ENCODE measurements at places on chromosomes 3 and 15. TPM values are rescaled to one million over a fixed set of nuclear protein-coding genes. Genes with fewer than 3 reads are reported as not detected.

GRCh38 chr15:24956111-24956838 is 1.5 kb downstream of the SNRPN start:
- peak; percentile 79 for DNase-seq

DNA sequence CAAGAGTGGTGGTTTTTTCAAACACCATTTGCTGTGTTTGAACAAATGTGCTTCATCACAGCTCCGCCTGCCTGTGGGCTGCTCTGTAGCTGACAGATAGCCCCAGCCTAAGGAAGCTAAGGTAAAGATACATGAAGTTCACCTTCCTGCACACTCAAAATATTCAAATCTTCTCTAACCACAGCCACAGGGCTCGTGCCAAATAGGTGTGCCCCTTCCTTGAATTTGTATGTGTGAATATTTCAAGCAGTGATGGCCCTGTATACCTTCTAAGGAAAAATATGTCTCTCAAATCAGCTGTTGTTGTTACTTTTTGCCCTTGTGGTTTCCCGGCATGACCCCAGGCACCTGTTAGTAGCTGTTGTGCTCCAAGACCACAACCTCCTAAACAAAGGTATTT is 92.8 kb downstream of the CCNL1 start:
- DNase-seq = no peak

GRCh38 chr15:61275901-61276300 is 46.8 kb upstream of the RORA start:
- no peak for DNase-seq

DNA sequence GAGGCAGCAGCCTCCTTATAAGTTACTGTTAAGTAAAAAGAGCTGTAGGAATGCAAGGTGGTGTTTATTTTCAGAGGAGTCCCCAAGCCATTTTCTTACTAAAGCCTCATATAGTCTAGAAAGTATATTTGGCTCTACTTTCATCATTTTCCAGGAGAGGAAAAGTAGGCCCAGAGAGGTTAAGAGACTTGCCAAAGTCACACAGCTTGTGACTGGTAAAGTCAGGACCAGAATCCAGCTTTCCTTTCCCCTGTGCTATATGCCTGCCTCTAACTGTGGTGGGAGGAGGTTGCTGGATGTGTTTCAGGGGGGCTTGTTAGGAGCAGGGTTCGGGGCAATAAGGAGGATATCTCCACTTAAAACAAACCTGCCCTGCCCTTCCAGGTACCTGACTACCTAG is 7.2 kb upstream of the OGG1 start:
- DNase-seq = no peak

DNA sequence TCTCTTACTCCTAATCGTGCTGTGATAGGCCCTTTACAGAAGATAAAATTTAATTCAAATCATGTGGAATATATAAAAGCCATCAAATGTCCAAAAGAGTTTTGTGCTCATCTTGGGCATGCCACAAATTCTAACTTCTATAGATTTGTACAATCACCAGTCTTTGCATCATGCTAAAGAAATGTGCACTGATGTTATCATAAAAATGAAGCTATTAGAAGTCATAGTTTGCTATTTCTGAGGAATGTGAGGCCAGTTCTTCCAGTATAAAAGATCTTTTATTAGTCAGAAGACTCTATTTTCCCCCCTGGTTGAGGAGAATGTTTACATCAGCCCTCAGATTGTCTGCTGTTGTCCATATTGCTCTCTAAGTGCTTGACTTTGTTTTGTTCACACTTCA is 2.1 kb upstream of the ANXA2 start:
- no peak for DNase-seq

GRCh38 chr3:154657218-154657617 is 227.2 kb upstream of the GPR149 start:
- DNase-seq = no peak

DNA sequence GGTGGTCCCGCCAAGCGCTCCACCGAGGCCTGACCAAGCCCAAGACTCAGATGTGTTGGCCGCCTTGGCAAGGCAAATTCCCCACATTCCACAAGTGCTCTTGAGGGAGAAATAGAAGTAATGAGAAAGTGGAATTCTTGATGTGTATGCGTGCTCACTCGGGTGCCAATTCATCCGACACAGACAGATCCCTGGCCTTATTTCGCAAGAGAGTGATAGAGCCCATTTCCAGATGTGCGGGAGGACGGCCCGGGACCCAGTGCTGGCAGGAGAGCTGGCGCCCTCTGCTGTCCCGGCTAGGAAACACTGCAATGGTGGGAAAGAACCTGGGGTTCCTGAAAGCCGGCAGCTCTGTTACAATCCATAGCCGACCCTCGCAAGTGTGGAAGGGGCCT is 76.0 kb downstream of the HMG20A start:
- peak; percentile 90 for DNase-seq

GRCh38 chr3:173404156-173404555 is 6.6 kb downstream of the NLGN1 start:
- DNase-seq = no peak

GRCh38 chr3:195210266-195210973 is 60.5 kb downstream of the XXYLT1 start:
- DNase-seq = no peak

GRCh38 chr3:112407888-112408702 is 75.1 kb downstream of the CD200 start:
- DNase-seq = no peak

GRCh38 chr3:24154781-24155180 is 209.7 kb downstream of the NR1D2 start:
- DNase-seq = no peak

DNA sequence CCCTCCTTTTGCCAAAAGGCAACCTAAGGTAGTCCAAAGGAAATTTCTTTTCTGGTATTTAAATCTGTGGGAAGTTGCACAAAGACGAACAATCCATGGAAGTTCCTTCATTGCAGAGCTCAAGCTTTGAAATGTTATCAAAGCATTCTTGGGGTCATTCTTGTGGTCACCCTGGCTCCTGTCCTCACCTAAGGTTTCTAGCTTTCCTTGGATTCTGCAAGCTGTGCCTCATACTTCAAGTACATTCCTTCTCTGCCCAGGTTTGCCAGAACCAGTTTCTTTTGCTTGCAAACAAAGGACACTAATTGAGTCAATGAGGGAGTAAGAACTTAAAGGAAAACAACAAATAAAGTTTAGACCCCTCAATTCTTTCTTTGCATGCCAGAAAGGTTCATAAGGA is 329.8 kb upstream of the PDZRN3 start:
- no peak for DNase-seq

GRCh38 chr3:46675426-46675825 is 18.1 kb downstream of the ALS2CL start:
- DNase-seq = no peak

- no peak for DNase-seq
Measured at GRCh38 chr3:121482660-121483059, 63.1 kb downstream of the POLQ start.

GRCh38 chr3:152267831-152268554 is 736 bp upstream of the MBNL1 start:
- no peak for DNase-seq

DNA sequence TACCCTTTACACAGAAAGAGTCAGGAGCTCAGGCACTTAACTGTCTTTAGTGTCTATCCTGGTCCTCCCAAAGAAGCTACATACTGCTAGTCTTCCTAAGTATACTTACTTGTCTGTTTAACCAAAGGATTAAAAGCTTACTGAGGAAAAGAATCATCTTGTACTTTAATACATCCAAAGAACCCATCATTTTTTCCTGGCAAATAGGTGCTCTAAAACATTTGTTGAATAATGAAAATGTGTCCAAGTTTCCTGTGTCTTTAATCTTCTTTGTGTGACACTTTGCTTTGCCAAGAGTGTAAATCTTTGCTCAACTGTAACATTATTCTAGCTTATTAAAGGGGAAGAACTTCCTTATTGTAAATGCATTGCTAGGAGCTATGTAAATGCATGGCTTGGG is 519.2 kb downstream of the OTOL1 start:
- DNase-seq = no peak

GRCh38 chr3:101847328-101847727 is 2.0 kb upstream of the NFKBIZ start:
- no peak for DNase-seq

DNA sequence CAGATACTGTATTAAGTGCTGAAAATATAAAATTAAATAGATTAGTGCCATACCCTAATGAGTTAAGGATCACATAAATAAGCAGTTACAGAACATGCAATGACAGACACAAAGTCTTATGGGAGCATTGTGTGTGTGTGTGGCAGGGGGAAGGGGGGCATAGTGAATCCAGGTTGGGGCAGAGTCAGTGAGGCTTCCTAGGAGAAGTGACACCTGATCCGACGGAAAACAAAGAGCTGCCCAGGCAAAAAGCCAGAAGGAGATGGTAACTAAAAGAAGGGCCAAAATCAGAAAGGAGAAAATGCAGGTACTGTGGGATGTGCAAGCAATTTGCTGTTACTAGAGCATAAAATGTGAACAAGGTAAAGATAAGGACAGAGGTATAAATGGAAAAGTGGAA is 80.1 kb upstream of the CHRM5 start:
- DNase-seq = no peak

GRCh38 chr3:57923101-57923500 is 85.1 kb upstream of the FLNB start:
- no peak for DNase-seq

GRCh38 chr15:84970843-84971242 is 10.8 kb upstream of the PDE8A start:
- no peak for DNase-seq

DNA sequence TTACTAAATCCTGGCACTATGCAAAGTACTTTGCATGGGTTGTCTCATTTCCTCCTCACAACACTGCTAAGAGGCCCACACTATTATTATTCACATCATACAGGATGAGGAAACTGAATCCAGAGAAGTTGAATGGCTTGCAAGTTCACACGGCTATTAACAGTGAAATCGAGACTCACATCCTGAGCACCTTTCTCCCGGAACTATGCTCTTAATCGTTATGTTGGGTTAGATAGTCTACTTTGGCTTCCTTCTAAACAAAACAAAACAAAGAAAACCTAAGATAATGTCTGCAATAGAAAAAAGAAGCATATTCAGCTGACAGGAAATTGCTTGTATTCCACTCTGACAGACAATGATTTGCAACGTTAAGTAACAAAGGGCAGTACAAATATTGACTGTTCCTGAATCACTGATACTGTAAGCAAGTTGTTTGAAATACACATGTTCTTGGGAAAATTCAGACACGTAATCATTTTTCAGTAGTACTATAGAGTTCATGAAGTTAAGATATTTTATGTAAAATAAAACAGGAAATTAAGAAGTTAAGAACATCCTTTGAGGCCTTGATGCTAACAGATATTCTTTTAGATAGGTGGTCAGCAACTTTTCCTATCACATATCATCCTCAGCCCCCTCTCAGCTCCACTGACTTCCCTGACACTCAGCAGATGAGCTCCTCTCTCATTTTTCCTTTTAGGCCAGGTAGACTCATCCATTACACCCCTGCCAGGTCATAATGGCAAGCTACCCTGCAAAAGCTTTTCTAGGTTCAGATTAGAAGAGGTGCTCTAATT is 40.7 kb downstream of the C2CD4B start:
- DNase-seq = no peak

- DNase-seq = peak; percentile 44
Measured at GRCh38 chr3:23537101-23537551, 268.6 kb upstream of the UBE2E1 start.

DNA sequence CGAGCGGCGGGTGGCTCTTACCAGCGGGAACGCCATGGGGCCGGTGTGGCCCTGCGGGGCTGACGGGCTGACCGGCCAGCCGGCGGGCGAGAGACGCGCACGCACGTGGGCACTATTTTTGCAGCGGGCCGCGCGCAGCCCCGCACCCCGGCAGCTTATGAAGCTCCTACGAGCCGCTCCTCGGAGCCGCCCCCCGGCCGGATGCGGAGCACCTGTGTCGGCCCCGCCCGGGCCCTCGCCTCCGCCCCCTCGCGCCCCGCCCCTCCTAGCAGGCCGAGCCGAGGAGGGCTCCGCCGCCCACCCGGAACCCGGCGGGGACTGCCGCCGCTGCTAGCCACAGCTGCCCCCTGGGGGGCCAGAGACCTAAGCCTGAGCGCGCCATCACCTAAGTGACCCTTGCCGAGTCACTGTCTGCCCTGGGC is 683 bp upstream of the CPEB1 start:
- DNase-seq = peak; percentile 73

DNA sequence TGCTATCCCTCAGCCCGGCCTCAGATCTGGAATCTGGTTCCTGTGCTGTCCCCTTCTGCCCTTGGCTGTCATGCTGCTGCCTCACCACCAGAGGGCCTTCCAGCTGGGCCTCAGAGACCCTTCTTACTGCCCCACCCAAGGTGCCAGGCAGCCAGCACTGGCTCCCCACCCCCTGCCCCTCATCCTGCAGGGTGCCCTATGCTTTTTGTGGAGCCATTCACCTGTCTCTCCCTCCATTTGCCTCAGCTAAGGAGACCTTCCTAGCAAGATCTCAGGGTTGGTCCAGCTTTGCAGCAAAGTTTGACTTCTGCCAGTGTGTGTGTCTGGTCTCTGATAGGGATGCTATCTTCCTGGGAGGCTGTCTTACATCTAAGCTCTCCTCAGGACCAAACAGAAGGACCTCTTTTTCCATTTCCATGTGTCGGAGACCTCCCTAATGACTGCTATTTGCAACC is 1.9 kb upstream of the VWA5B2 start:
- DNase-seq = peak; percentile 64

GRCh38 chr3:173529062-173529711 is 131.6 kb downstream of the NLGN1 start:
- DNase-seq = peak; percentile 69

GRCh38 chr15:92653366-92653765 is 2.2 kb downstream of the FAM174B start:
- no peak for DNase-seq

DNA sequence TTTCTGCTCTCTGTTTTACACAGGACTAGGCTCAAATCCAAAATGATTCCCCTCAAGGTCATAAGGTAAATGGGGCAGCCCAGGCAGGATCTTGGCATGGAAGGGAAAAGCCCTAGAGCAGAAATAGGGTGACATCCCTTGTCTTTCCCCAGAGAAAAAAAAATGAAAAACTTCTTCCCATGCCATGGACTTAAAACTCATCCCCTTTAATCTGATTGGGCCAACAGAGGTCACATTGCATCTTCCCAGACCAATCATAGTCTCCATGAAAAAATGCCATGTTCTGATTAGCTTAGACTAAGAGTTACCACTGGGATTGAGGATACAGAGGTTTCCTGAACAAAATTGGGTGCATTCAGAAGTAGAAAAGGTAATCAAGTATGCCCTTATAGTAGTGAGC is 241.3 kb upstream of the LRTM1 start:
- no peak for DNase-seq

- no peak for DNase-seq
Measured at GRCh38 chr15:91919014-91919534, 65.6 kb downstream of the SLCO3A1 start.

Gene TGM4
- total RNA-seq = not detected

Gene SPESP1
- total RNA-seq = not detected

Gene GCSAM
- total RNA-seq = not detected

Gene AMOTL2
- total RNA-seq = 30.9 TPM

Gene GADL1
- total RNA-seq = 0.15 TPM

Gene FGF7
- total RNA-seq = not detected

Gene BLOC1S6
- 39.7 TPM for total RNA-seq

Gene RTP4
- total RNA-seq = not detected

Gene GOLGA6L6
- total RNA-seq = not detected

Gene TYRO3
- 118 TPM for total RNA-seq

Gene TBCCD1
- 7.4 TPM for total RNA-seq
